ENCODE measurements at places on chromosomes 16 and 17. TPM values are rescaled to one million over a fixed set of nuclear protein-coding genes. Genes with fewer than 3 reads are reported as not detected.

Gene C16orf92
- total RNA-seq: not detected

Gene TPSG1
- total RNA-seq: not detected

Gene PLD6
- total RNA-seq: 4.4 TPM

Gene CES5A
- not detected for total RNA-seq

Gene UMOD
- total RNA-seq: not detected

Gene ATP1B2
- total RNA-seq: not detected

DNA sequence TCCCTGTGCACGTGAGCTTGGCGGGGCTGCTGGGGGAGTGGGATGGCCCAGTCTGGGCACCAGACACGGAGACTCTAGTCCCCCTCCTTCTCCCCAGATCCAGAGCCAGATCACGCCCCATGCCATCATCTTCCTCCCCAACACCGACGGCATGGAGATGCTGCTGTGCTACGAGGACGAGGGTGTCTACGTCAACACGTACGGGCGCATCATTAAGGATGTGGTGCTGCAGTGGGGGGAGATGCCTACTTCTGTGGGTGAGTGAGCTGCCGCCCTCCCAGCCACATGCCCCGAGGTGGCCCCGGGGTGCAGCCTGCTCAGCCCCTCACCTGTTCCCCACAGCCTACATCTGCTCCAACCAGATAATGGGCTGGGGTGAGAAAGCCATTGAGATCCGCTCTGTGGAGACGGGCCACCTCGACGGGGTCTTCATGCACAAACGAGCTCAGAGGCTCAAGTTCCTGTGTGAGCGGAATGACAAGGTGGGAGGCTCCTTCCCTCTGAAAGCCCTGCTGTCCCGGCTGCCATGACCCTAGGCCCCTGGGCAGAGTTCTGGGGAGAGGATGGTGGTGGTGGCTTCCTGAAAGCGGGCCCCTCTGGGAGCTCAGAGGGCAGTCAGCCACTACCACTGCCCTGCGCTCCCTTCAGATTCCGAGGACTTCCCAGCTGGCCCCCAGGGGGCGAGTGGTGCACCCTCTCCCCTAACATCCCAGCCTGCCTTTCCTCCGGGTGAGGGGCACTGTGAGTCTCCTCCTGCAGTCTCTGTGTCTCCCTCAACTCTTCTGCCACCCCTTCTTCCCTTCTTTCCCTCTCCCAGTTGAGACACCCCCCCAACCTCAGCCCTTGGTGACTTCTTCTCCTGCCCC is 2.8 kb upstream of the C17orf107 start:
- DNase-seq: no peak

GRCh38 chr16:10541366-10541765 is 39.0 kb downstream of the EMP2 start:
- no peak for DNase-seq

GRCh38 chr17:81291662-81292061 is 3.4 kb downstream of the SLC38A10 start:
- peak; percentile 29 for DNase-seq

GRCh38 chr17:82457929-82458178 is 687 bp upstream of the NARF start:
- DNase-seq: no peak

DNA sequence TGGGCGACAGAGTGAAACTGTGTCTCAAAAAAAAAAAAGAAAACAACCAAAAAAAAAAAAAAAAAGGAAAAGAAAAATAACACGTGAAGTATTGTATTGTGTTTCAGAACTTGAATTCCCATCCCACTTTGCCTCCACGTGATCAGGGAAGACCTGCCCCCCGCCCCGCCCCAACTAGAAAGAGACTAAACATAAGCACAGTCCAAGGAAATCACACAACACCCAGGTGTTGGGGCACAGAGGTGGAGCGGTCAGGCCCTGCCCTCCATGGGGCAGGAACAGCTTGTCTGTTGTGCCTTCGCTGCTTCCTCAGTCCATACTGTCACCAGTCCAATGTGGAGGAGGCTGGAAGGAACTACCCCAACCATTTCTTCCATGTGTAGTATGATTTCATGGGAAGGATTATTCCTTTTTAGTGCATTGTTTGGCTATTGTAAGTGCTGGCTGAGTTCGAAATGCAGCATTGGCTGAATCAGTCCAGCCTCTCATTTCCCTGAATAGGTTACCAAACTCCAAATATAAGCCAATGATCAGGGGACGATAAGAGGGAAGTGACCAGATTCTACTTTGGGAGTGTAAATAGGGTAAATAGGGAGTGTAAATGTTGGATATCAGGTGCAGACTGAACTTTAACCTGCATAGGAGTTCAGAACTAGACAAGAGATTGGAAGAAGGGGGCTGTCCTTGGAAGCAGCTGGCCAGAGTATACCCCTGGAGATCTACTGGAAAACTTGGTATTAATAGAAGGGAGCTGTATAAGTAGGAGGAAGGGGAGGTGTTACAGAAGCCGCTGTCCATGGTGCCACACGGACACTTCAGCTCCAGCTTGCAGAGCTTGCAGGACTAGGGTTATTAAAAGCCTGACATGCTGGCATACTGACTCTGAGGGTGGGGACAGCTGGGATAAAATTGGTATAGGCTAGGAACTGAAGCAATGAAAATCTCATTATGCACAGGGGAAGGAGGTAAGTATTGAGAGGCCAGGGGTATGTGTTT is 50.7 kb downstream of the TANGO6 start:
- peak; percentile 48 for DNase-seq

GRCh38 chr17:32602396-32602795 is 115.6 kb downstream of the CDK5R1 start:
- no peak for DNase-seq

GRCh38 chr17:74148446-74148845 is 55.0 kb upstream of the RPL38 start:
- DNase-seq: no peak

DNA sequence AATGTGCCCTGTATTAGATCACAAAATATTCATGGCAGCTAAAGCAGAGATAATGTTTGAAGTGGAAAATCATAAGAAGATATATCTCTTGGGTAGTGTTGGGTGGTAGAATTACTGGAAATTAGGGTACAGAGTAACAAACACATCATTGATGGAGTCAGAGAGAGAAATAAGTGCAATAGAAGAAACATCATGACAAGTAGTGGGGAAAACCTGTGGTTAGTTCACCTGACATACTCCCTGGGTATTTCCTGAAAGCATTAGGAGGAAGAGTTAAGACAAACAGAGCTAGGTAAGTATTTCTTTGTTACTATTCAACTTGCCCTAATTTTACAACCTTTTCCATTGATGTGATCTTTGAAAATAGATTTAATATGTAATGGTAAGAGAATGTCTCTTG is 691.9 kb upstream of the SOX9 start:
- no peak for DNase-seq

GRCh38 chr17:45221081-45222013 is at the start of gene FMNL1:
FMNL1 (plus strand) TSS chr17:45221885; CDS start chr17:45222125, 240 bp downstream.
- DNase-seq: no peak

- no peak for DNase-seq
Observed at GRCh38 chr17:69405096-69405495, 9.4 kb upstream of the MAP2K6 start.

DNA sequence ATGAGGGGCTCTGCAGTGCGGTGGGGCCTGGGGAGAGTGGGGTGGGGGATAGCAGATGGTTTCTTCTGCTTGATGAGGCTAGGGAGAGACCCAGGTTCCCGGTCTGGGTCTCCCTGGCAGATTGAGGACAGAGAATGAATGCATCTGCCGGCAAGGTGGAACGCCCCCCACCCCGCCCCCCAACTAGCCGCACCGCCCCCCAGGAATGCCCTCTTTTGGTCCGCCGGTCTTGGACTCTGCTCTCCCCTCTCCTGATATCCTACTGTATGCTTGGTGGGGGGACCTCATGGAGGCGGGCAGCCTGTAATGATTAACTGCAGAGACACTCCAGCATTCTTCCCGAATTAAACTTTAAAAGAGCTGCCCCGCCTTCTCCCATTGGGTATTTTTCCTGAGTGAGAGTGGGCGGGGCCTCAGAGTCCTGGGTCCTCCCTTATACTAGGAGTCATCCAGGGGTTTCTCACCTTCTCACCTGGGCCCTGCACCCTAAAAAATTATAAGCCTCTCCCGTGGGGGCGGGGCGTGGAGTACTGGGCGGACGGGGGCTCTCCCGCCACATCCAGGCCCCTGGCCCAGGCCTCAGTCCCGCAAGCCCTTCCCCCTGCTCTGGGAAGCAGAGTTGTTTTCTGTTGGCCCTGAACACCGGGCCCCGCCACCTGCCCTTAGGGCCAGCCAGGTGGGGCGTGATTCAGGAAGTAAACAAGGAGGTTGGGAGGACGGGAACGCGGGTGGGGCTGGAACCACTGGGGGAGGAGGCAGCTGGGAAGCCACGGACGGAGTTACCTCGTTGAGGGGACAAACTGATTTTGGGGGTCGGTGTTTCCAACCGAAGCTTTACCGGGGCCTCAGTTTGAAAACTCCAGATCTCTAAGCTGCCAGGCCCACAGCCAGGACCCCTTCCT is 1.5 kb downstream of the GRB7 start:
- no peak for DNase-seq

GRCh38 chr17:78398390-78398789 is 19.9 kb downstream of the PGS1 start:
- no peak for DNase-seq

- DNase-seq: no peak
Observed at GRCh38 chr17:83151442-83152226, 72.2 kb downstream of the METRNL start.

DNA sequence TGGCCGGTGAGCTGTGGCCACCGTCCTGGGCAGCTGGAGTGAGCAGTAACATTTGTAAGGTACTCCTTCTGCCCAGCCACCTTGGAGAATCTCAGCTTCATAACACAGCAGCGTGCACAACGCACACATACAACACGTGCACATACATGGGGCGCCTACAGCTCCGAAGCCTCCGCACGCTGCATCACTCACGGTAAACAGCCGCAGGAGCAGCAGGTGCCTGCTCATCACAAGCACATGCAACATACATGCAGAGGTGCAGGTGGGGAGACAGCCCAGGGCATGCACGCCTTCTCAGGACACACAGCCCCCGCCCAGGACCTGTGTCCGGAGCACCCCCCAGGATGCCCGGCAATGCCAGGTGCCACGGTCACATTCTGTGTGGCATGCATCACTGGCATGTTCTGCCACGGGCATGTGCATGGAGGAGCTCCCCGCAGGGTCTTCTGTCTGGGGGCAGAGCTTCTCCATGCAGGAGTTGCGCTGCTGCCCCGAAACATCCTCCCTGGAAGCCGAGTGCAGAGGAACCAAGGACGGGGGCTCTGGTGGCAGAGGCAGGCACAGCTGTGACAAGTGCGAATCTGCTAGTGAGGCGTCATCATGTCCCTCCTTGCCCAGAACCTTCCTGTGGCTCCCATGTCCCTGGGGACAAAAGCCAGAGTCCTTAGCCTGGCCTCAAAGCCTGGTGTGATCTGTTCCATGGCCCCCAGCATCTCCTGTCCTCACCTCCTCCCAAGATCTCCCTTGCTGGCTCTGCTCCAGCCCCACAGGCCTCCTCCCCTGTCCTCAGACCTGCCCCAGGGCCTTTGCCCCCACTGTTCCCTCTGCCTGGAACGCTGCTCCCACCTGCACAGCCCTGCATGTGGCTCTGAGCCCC is 184.0 kb upstream of the GSE1 start:
- no peak for DNase-seq

GRCh38 chr17:81277946-81278693 is 17.0 kb downstream of the SLC38A10 start:
- no peak for DNase-seq

GRCh38 chr17:67274466-67274865 is 29.5 kb upstream of the HELZ start:
- no peak for DNase-seq

DNA sequence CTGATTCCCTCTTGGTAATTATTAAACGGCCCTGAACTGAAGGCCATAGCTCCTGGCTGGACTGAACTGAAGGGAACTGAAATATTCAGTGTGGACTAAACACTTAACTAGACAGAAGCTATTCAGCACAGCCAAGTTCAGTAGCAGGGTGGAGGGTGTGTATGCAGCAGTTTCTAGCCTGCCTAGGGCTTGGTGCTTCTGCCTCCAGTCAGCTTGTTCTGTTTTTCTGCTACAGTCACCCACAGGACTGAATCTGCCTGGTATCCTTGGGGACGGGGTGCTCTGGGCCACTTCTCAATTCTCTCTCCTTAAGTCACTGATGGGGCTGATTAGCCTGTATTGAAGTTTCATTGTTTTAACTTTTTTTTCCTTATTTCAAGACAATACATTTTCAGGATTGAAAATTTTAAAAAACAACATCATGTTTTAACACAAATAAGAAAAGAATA is 77.1 kb downstream of the WWP2 start:
- DNase-seq: no peak

DNA sequence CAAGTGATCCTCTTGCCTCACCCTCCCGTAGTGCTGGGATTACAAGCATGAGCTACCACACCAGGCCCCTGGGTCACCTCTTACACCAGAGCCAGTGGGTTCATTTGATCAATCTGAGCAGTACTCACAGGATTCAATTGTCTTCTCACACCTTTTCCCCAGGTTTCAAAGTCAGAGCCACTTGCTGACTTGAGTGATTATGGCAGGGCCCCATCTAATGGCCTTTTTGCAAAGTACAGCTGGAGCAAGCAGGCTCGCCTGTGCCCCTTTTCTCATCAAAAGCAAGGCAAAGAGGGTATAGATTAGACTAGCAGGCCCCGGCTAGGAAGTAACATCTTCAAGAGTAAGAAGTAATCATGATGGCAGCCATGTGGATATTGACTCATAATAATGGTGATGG is 114.8 kb upstream of the NOL11 start:
- DNase-seq: peak; percentile 32

- no peak for DNase-seq
Observed at GRCh38 chr17:18262641-18263040, 2.2 kb downstream of the MIEF2 start.

- peak; percentile 84 for DNase-seq
Observed at GRCh38 chr16:15682105-15682570, 32.1 kb downstream of the NDE1 start.

DNA sequence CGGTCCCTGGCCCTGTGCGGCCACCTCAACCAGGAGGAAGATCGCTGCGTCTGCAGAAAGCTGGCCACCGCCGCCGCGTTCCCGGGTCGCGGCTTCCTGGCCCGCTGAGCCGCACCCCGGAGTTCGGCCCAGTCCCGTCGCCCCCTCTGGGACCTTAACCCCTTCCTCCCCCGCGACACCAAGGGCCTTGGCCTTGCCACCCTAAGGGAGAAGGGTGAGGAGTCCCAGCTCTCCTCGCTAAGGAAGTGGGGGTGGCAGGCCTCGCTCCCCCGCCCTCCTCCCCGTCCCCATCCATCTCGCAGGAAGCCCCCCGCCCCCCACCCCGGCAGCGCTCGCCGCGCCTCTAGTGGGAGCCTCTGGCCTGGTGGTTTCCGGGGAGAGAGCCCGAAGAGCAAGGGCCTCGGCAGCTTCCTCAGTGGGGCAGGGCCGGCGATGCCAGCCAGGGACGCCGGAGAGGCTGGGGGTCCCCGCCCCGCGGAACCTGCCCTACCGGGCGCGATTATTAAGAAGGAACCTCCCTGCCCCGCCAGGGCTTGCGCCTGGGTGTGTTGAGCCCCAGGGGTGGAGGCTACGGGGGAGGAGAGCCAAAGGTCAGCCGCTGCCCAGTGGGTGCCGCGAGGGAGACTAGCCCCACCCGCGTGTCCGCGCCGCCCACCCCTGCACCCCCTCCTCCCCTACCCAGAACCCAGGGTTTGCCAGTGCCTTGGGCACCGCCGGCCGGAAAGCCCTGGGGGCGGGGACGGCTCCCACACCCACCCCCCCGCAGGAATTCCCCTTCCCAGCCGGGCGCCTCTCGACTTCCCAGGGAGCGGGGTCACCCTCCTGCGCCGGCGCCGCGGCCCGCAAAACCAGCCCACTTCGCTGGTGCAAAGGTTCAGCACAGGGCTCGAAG is 6.8 kb downstream of the CBX4 start:
- DNase-seq: no peak
